ENCODE measurements at places on chromosomes 3 and 15.

- no peak for DNase-seq
Measured at GRCh38 chr15:57878573-57878972, 172.1 kb downstream of the POLR2M start.

GRCh38 chr3:58471025-58471887 is 20.6 kb upstream of the KCTD6 start:
- peak; percentile 90 for DNase-seq

- no peak for DNase-seq
Measured at GRCh38 chr3:133371676-133372075, 28.2 kb upstream of the BFSP2 start.

DNA sequence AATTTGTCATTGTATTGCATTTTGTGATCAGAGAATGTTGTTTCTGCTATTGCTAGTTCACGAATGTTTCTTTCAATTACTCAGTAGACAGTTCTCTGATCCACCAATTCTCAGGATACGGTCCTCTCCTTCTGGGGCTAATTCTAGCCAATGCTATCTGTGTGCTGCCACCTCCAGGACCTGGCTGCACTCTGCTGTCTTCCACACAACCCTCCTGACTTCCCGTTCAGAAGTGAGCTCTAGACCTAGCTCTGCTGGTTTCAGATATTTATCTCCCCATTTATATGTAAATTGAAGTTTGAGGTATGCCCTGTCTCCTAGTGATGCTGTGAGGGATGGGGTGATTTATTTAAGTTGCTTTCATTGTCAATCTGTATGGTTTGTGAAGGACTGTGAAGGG is 21.7 kb upstream of the UBL7 start:
- no peak for DNase-seq

DNA sequence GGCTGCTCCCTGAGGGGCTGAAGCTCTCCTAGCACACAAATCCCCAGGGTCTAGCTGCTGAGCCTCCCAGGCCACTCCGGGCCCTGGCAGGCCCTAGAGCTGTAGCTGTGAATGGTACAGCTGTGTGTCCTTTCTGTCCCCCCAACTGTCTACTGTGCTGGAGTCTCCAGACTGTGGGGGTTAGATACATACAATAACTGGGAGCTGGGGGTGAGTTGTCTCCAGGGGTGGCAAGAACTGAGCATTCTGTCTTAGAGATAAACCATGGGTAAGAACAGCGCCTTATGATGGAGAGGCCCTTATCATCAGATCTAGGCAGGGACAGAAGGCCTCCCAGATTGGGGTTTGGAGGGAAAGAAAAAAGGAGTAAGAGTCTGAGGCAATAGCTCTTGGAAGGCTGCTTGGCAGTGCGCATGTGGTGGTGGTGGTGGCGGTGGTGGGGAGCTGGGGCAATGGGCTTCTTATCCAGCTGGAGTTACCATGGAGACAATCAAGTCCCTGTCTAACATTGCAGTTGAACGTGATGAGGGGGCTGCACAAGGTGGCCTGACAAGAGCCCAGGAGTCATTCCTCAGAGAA is 3.6 kb downstream of the CYB561D2 start:
- DNase-seq = no peak

- no peak for DNase-seq
Measured at GRCh38 chr15:63264688-63265293, 12.6 kb upstream of the APH1B start.
